CD4-positive, CD25-positive, alpha-beta regulatory T cell (primary cell): ENCODE measurements at places on chromosomes 2 and 18. TPM values are rescaled to one million over a fixed set of nuclear protein-coding genes. Genes with fewer than 3 reads are reported as not detected.

Gene CASP10
- 15.1 TPM for total RNA-seq

Gene CTAGE1
- not detected for total RNA-seq

DNA sequence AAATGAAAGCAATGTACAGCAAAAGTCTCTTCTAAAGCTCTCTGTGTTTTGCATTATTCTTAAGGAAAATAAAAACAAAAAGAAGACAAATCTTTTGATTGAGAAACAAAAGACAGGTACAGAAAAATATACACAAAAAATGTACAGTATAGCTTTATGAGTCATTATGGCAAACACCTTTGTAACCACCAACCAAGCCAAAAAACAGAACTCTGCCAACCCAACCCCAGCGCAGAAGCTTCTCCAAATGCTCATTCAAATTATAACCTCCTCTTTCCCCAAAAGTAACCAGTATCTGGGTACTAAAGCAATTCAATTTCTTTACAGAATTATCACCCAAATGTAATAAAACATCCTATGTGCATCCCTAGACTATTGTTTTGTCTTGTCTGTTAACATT, 255.9 kb upstream of the STON1 start:
- no peak overlapping the region for H3K4me3 ChIP-seq
- no peaks in the 10 kb centered on the region for H3K4me1 ChIP-seq
- no peak for DNase-seq

Gene MAP4K3
- 28.7 TPM for total RNA-seq

Gene SUPT7L
- total RNA-seq, result 51.4 TPM
